ENCODE measurements at places on chromosomes 6 and 20.
A peak's percentile ranks its signal among the peaks of the same experiment; 100 is the strongest.

DNA sequence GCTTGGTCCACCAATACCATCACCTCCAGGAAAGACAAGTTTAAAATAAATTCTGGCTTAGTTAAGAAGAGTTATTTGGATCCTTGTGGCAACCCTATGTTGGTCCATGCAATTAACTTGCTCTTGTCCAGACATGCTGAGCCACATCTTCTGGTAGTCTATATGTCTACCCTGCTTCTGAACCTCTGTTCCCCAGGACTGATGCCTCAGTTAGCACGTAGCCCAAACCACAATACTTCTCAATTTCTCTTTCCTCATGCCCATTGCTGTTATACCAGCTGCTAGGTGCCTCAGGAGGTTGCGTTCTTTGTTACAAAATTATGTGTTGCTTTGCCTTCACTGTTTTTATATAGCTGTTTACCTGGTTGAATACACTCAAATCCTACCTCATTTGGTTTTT, 116.4 kb upstream of the KCNQ5 start:
- no peak for DNase-seq

DNA sequence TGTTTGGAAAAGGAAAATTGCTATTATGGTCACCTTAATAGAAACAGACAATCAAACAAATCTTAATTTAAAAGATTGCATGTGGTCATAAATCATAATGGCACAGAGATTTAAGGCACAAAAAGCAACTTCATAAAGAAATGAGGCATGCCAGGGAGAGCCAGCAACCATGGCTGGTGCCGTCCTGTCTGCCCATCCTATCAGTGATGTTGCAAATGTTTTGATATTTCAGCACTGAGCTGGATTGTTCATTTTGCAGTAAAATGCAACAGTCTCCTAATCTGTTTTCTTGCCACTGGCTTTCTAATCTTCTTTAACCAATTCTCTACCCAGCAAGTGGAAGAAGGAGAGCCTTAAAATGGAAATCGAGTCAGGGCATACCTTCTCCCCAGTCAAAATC, 249.8 kb downstream of the SAMD5 start:
- DNase-seq, result no peak

- DNase-seq, result no peak
Measured at GRCh38 chr20:25209911-25210310, 14.4 kb downstream of the ENTPD6 start.

GRCh38 chr6:42229506-42230119, 12.0 kb upstream of the MRPS10 start:
- no peak for DNase-seq

- DNase-seq, result peak; percentile 74
Measured at GRCh38 chr20:13220194-13220903, 725 bp upstream of the ISM1 start.

DNA sequence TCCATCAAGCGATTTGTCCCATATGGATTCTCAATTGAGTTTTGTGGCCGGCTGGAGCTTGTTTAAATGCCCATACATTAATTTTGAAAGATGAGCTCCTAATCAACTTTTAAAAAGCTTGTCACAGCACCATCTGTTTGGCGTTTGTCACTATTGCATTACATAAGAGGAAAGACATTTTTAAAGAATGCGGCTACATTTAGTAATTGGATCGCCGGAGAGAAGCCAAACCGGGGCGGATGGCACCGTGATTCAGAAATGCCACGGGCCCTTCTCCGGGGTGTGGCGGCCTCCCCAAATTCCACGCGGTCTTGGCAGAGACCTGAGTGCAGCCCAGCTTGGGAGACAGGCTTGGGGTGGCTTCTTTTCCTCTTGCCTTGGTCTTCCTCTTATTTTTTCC, 67.7 kb upstream of the ZNFX1 start:
- DNase-seq, result peak; percentile 80

GRCh38 chr20:51667002-51667408, 101.2 kb downstream of the ATP9A start:
- DNase-seq, result no peak

- DNase-seq, result no peak
Measured at GRCh38 chr20:60869087-60869486, 383.0 kb upstream of the CDH4 start.

DNA sequence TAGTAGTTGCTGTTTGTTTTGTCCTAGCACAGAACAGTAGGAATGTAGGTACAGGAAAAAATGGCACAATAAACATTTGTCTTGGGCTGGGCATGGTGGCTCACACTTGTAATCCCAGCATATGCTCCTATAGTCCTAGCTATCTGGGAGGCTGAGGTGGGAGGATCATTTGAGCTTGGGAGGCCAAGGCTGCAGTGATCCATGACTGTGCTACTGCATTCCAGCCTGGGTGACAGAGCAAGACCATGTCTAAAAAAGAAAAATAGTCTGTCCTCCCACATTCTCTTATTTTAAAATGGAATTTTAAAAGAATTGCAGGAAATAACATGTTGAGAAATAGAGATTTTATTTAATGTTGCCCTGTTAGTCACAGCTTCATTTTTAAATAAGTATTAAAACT, 87.8 kb downstream of the ANKRD6 start:
- no peak for DNase-seq

- no peak for DNase-seq
Measured at GRCh38 chr6:154447954-154448353, 62.5 kb downstream of the CNKSR3 start.

DNA sequence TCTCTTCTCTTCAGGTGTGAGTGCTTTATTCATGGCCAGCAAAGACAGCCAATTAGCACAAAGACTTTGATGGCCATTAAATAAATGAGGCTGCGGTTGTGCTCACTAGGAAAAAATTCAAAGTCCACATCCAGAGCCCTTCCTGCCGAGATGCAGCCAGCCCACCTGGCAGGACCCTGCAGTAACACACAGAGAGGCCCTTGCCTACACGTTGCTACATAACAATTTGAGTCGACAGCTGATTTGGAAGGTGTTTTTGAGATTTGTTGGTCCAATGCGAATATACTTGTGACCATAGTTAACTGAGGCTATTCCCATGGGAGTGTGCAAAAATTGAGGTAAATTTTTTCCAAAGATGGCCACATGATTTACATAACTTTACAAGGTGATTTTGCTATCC, 605.4 kb upstream of the HTR1E start:
- DNase-seq, result no peak

DNA sequence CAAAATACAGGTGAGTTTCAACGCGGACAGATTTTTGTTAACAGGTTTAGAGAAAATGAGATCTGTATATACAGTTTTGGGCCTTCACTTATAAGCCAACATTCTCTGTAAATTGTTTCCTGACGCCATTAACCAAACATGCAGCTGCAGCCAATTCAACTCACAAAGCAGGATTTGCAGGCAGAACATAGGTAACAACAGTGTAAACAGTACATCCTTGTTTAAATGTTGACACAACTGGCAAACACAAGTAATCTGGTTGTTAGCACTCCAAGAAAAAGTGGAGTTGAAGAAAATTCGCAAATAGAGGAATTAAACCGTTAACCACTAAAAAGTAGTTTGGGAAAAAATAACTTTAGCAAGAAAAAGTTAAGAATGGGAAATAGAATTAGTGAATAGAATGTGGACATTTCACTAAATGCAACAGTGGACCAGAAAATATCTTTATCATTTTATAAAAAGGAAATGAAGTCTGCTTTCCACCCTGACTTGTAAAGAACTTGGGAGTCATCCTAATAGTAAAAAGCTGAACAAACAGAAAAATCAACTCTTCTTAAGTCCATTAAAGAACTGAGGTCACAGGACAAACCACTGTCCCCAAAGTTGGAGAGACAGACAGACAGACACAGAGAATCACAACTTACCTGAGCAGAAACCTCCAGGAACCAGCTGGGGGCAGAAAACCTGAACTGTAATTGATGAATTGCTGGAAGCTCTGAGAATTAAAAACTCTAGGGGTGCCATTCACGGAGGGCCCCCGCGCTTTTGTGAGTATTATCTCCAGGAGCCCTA, 10.1 kb downstream of the SMIM28 start:
- no peak for DNase-seq

GRCh38 chr6:149864578-149865535, 698 bp upstream of the LRP11 start:
- DNase-seq, result peak; percentile 58

- no peak for DNase-seq
Measured at GRCh38 chr6:147595961-147596360, 87.5 kb downstream of the SAMD5 start.

DNA sequence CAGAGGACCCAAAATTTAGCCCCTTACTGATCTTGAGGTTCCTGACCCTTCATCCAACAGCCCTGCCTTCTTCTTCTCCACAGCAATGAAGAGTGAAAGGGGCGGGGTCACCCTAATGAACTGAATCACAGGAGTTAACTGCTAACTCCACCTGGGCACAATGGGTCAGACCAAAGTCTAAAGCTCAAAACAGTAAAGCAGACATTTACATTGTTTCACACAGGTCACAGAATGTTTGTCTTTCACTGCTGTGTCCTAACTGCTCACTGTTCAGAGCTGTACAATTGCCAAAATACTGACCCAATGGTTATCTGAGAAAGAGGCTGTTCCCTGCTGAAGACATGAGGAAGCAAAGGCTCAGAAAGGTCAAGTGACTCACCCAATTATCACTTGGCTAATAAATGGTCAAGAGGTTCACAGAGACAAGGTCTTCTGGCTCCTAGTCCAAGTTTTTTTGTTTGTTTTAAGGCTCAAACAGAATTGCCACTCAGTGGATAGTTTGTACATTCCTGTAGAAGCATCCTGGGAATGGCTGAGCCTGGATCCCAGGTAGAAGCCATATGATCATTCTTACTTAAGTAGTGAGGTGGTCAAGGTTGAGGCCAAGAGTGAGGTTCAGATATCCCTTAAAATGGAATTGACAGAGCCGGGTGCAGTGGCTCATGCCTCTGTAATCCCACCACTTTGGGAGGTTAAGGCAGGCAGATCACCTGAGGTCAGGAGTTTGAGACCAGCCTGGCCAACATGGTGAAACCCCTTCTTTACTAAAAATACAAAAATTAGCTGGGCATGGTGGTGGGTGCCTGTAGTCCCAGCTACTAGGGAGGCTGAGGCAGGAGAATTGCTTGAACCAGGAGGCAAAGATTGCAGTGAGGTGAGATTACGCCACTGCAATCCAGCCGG, 35.1 kb upstream of the FAM83C start:
- no peak for DNase-seq

DNA sequence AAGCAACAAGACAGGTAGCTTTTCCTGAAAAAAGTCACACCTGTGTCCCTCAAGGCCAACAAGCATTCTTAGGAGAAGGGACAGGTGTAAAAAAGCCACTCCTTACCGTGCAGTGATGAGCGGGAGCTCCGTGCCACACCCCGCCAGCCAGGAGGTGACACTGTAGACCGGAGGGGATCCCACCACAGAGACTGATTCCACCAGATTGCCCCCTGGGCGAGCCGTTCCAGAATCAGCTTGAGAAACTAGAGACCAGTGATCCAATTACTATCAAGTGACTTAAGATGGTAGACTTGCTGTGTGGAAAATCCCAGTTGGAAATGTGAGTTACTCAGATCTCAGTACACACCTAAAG, 37.4 kb downstream of the PKHD1 start:
- DNase-seq, result no peak

GRCh38 chr6:135291288-135292076, 110.4 kb downstream of the MYB start:
- no peak for DNase-seq

DNA sequence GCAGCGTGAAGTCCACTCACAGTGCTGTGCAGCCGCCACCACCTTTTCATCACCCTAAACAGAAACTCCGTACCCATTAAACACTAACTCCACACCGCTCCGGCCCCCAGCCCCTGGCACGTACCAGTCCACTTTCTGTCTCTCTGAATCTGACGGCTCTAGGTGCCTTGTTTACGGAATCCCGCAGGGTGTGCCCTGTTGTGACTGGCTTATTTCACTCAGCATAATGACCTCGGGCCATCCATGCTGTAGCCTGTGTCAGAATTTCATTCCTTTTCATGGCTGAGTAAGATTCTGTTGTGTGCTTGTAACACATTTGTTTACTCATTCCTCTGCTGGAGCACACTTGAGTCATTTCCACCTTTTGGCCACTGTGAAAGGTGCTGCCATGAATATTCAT, 18.0 kb downstream of the TCFL5 start:
- DNase-seq, result no peak

- no peak for DNase-seq
Measured at GRCh38 chr6:117229870-117230269, 35.5 kb upstream of the VGLL2 start.

DNA sequence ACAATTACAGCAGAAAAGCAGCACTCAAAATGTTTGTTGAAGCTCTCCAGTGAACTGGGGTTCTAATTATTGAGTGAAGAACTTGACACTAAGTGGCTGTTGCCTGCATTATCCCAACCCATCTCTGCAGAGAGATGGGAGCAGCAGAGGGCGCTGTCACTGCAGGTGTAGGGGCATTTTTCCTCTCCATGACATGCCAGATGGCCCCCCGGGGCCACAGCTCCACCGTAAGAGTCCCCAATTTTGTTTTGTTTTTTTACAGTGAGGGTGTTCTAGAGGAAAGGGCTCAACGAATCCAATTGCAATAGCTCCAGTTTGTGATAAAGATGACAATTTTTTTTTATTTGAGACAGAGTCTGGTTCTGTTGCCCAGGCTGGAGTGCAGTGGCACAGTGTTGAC, 1.9 kb upstream of the FUCA2 start:
- no peak for DNase-seq

DNA sequence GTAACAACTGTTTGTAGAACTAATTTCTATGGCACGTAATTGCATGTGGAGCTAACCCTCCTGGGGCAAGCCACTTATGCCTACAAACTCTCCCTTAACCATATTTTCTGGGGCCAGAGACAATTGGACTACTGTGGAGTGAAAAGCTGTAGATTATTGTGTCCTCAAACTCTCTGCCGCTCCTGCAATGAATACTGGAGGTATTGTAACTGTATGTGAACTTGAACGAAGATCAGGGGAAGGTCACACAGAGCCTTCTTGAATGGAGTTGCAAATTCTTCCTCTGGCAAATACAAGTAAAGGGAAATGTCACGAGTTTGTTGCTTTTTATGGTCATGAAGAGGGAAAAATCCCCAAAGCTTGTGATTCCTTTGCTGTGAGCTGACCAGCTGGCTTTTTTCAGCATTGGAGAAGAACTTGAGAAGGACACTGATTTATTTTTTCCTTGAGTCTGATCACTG, 18.2 kb downstream of the AKAP12 start:
- peak; percentile 38 for DNase-seq

- DNase-seq, result no peak
Measured at GRCh38 chr6:31308050-31308844, 36.4 kb upstream of the HLA-C start.

GRCh38 chr20:51535075-51535386, 7.5 kb downstream of the NFATC2 start:
- DNase-seq, result no peak

- DNase-seq, result no peak
Measured at GRCh38 chr6:148873868-148874267, 127.0 kb downstream of the UST start.

GRCh38 chr6:139016337-139017213, 12.0 kb upstream of the ABRACL start:
- no peak for DNase-seq

DNA sequence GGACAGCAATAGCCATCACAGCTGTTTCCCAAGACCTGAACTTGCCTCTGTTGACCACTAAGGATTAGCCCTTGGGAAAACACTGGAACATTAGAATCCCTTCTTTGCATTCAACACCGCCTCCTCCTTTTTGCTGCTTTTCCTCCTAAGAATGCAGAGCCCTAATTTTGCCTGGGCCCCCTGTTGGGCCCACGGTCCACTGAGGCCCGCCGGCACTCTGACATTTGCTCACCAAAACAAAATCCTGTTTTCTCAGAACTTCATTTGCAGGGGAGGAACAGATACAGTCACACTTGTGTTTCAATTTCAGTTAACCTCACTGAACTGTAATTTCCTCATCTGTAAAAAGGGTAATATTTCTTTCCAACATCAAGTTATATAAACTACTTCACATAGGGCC, 116.0 kb upstream of the JARID2 start:
- no peak for DNase-seq

- no peak for DNase-seq
Measured at GRCh38 chr6:43913375-43914271, 143.6 kb downstream of the VEGFA start.
